ENCODE measurements at places on chromosomes 13 and 19.
A peak's percentile ranks its signal among the peaks of the same experiment; 100 is the strongest.

DNA sequence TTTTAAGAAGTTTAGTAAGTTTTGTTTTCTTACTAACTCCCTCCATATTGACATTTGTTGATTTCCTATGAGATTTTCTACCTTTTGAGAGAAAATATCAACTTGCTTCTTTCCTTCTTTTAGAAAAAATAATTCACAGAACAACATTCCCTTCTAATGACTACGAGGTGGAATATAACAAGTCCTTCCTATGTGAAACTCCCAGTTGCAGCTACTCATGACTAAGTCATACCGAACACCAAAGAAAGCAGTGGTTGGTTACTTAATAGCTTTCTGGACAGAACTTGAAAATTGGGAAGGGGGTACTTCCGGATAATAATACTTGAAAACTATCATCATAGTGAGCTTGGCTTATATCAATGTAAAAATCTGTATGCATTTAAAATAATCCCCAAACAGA is 144.8 kb downstream of the DACH1 start:
- DNase-seq, result no peak

- DNase-seq, result no peak
These were observed 41.2 kb upstream of the KLF2 start for GRCh38 chr19:16283210-16284061.

GRCh38 chr13:40665126-40666044 is 1.1 kb downstream of the FOXO1 start:
- DNase-seq, result no peak

DNA sequence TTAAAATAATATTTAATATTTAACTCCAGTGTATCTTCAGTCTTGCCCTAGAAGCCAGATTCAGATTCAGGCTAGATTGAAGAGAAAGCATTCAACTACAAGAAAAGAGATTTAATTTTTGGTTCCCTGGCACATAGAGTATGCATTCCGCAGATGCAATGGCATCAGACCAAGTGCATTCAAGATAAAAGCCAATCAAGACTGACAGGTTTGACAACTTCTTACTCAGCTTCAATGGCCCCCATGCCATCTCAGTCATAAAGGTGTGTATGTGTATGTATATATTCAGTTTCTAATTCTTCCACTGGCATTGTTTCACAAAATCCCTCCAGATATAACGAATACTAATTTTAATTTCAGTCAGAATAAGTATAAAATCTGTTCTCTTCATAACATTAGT is 650.8 kb upstream of the GPC6 start:
- DNase-seq, result no peak

GRCh38 chr13:27352698-27353097 is 71.7 kb upstream of the GTF3A start:
- no peak for DNase-seq

DNA sequence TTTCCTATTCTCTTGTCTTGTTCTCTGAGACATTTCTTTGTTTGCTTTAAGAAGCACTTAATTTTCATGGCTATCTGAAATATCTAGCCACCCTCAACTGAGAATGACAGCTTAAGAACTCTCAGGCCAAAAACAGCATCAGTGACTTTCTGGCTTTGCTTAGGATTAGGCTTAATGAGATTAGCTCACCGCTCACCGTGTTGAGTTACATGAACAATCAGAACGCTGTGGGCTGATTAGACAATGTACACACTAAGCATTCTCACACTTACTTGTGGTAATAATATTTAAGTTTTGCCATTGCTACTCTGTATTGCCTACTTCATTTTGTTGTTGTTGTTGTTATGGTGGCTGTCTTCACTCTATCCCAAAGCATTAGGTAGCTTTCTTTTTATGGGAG is 1283.6 kb downstream of the UQCRFS1 start:
- DNase-seq, result no peak

- DNase-seq, result peak; percentile 29
These were observed 1.7 kb upstream of the S1PR4 start for GRCh38 chr19:3176715-3177501.

GRCh38 chr19:7687177-7687576 is 6.5 kb downstream of the TRAPPC5 start:
- DNase-seq, result no peak

DNA sequence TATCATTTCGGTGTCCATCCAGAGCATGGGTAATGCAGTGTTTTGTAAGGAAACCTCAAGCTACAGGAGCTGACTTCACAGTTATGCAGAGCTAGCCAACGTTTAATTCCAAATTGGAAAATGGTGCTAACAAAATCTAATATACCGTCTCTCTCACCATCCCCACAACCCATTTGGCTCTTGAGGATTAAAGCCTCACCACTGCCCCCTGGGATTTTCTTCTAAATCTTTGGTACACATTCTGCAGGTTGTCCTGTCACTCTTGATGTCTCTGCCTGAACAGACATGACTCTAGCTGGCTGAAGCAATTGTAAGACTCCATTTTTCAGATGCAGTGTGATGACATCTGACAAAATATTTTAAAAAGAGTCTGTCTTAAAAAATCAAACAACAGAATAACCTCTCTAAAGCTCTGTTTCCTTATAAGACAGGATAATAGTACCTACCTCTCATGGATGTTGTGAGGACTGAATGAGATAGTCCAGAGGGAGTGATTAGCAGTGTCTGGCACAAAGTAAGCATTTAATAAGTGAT is 451.8 kb downstream of the SUCLA2 start:
- no peak for DNase-seq

- DNase-seq, result no peak
These were observed 26.6 kb downstream of the CD70 start for GRCh38 chr19:6564393-6564792.

- DNase-seq, result no peak
These were observed 194.4 kb downstream of the KCNRG start for GRCh38 chr13:50209631-50210030.

- DNase-seq, result no peak
These were observed 7.5 kb upstream of the UBAC2 start for GRCh38 chr13:99193152-99193551.

GRCh38 chr13:50494138-50494537 is 349.4 kb downstream of the DLEU7 start:
- no peak for DNase-seq

DNA sequence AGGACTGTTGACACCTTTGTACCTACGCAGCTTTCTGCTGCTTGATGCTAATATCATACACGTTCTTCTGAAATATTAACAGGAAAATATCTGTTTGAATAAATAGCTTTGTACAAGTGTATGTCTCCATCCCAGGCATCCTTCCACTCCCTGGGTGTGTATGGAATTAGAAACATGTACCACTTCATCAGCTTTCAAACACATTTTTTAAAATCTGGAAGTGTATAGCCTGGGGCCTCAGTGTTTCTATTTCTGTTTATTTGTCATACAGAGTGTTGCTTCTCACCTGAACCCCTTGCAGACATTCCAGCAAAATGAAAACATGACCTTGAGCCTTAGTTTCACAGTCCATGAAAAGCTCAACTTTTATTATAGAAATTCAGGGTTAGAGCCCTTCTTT is 168.6 kb downstream of the ITGBL1 start:
- no peak for DNase-seq

DNA sequence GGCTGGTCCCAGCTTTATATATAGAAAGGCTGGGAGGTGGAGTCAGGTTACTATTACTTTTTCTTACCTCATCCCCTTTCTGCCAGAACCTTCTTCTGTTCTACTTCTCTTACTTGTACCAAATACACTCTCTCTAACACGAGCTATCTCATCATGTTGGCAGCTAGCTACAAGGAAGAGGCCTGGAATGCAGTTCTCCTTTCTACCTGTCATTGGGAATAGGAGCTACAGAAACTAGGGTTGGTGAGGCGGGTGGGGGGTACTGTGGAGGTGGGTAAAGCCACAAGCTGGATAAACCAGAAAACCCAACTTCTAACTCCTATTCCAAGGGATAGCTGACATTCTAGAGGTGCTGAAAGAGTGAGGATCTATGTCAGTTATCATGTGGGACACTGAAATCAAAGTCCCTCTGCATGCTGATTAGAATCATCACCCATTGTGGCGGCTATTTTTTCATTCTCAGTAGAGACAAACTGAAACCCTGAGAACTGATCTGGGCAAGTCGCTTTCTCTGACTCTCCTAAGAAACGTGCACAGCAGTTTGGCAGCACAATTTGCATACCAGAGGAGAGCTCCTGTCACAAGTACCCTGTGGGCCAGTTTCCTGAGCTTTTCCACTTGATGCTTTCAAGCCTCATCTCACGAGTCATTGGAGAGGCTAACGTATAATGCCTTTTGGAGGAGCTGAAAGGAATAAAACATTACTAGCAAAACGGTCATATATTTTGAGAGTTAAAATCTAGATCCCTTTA is 358.1 kb downstream of the ENOX1 start:
- no peak for DNase-seq

GRCh38 chr13:46526740-46527139 is 26.2 kb upstream of the LRCH1 start:
- DNase-seq, result no peak

DNA sequence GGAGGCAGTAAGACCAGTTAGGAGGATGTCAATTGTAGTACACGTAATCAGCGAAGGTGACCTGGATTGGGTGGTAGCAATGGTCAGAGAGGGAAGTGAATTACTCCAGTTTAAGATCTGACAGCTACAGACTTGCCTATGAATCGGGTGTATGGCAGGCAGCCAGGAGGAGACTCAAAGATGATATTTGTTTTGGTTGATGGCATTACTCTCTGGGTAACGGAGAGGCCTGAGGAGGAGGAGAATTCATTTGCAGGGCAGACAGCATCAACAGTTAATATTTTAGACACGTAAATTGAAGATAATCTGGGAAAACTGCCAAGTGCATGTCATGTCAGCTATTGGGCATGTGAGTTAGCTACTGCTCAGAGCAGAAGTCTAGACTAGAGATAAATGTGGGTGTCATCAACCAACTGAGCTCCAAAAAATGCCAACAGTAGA is 109.2 kb downstream of the SGCG start:
- no peak for DNase-seq

DNA sequence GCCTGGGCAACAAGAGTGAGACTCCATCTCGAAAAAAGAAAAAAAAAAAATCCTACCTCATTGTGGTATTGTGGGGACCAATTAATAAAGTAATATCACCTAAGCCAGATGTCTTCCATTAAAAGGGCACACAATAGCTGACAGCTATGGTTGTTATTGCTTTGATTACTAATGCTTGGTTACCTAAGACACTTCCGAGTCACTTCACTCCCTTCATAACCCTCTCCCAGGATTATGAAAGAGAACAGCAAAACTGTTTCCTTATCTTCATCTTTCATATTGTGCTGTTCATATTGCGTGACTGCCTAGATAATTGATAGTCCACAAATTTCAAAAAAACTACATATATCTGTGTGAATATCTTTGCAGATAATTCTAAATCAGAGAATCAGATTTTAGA is 10.3 kb upstream of the HSPH1 start:
- DNase-seq, result no peak

GRCh38 chr19:2111425-2111824 is 14.7 kb downstream of the IZUMO4 start:
- DNase-seq, result no peak

DNA sequence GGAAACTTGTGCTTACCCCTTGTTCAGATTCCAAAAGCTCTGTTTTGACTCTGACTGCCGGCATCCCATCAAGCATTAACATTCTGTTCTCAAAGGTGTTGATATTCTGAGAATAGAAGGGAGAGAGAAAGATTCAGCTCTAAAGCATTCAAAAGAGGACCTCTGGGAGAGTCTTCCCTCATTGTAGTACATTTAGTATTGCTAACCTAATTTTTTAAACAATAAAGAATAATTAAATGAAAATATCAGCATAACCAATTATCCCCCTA is 190.3 kb downstream of the KLF12 start:
- DNase-seq, result no peak

DNA sequence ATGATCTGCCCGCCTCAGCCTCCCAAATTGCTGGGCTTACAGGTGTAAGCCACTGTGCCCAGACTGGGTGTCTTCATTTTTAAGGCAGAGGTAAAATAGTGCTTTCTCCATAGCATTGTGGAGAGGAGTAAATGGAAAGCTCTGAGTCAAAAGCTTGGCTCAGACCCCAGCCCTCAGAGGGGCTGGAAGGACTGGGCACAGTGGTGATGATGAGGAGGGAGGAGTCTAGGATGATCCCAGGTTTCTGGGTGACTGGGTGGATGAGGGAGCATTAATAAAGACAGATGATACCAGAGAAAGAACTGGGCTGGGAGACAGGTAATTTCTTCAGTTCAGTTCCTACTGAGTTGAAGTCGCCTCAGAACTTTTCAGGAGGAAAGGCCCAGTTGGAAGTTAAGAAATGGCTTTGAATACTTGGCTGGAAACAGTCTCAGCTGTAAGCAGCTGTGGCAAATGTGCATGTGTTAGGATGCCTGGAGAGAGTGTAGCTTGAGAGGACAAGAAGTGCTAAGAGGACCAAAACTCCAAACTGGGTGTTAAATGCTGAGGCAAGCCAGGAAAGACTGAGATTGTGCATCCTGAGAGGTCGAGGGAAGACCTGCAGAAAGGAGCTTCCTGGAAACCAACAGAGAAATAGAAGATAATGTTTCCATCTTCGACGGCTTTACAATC is 37.1 kb upstream of the MEDAG start:
- DNase-seq, result no peak

DNA sequence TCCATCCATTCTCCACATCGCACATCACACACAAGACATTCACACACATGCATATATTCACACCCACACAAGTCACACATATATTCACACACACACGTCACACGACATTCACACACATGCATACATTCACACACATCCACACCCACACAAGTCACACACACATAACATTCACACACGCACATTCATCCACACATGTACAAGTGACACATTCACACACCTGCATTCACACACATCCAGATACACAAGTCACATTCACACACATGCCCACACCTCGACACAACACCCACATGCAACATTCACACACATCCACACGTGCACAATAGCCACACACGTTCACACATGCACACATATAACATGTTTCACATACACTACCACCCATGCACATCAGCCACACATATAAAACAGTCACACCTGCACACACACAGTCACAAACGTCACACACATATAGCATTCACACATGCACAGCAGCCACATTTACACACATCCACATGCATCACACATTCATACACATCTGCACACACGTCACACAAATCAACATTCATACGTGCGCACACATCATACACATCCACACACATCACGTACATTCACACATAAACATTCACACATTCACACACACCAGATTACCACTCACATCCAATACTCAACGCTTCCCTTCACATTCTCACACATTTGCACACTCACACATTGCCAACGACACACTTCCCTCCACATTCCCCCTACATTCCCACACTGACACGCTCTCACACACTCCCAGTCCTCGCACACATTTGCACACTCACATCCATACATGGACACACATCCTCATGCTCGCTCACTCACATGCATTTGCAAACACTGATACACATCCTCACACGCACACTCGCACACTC is 41.0 kb downstream of the ANKRD10 start:
- no peak for DNase-seq

- peak; percentile 80 for DNase-seq
These were observed 77.8 kb downstream of the TUBGCP3 start for GRCh38 chr13:112510002-112510780.
